Left colon (tissue), 2 donors: ENCODE measurements at places on chromosomes 5 and 9. TPM values are rescaled to one million over a fixed set of nuclear protein-coding genes. Genes with fewer than 3 reads are reported as not detected.

PCDHGA5 gene
- total RNA-seq = 1.5 TPM

SLC6A7 gene
- total RNA-seq = 30.4 TPM

C5 gene
- 1.2 TPM for total RNA-seq

SPATA31A3 gene
- total RNA-seq = not detected

FAM78A gene
- 2.7 TPM for total RNA-seq

GRCh38 chr5:12392246-12392645 is 488.0 kb upstream of the CTNND2 start:
- no peak for DNase-seq

GRCh38 chr9:129435291-129435690 is 185.6 kb downstream of the C9orf50 start:
- no peak for DNase-seq

TESK1 gene
- 37.7 TPM for total RNA-seq

GRCh38 chr5:8135742-8136141 is 266.8 kb downstream of the MTRR start:
- no peak for DNase-seq

TMEM38B gene
- 25.7 TPM for total RNA-seq

DNA sequence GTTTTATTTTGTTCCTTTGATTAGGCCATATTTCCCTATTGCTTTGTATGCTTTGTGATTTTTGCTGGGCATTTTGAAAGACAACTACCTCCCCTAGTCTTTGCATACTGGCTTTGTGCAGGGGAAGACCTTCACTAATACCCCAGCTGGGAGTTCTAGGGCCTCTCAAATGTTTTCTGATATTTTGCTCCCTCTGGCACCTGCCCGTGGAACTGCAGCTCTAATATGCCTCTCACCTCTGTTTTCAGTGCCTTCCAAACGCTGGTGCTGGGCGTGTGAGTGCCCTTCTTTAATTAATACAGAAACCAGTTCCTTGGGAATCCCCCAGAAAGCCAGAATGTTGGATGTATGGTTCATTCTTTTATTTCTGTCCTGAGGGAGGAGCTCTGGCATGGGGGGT is 204.5 kb downstream of the COMMD10 start:
- DNase-seq = no peak

- DNase-seq = no peak
These were observed 24.4 kb downstream of the LMNB1 start for GRCh38 chr5:126801174-126801991.
